CD4-positive, alpha-beta T cell treated with Interleukin-6 at 100 ng/mL for 8 hours (primary cell): ENCODE measurements at places on chromosomes 1 and 21.

- DNase-seq = no peak
Observed at GRCh38 chr1:6104631-6105030, 58.9 kb downstream of the KCNAB2 start.

- DNase-seq = no peak
Observed at GRCh38 chr1:203835476-203835875, 25.9 kb upstream of the SNRPE start.

DNA sequence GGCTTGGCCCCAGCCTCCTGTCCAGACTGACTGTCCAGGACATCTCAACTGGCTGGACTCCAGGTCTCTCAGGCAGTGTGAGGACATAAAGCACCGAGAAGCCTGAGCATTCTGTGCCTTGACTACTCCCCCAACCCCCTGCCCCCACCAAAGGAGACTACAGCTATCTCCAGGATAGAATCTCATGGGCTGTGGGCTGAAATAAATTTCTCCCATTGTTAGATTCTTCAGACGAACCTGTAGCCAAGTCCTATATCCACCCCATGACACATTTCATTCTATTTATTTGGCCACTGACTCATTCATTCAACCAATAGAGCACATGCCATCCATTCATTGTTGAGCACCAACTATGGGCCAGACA is 11.4 kb downstream of the VWA5B1 start:
- DNase-seq = no peak

DNA sequence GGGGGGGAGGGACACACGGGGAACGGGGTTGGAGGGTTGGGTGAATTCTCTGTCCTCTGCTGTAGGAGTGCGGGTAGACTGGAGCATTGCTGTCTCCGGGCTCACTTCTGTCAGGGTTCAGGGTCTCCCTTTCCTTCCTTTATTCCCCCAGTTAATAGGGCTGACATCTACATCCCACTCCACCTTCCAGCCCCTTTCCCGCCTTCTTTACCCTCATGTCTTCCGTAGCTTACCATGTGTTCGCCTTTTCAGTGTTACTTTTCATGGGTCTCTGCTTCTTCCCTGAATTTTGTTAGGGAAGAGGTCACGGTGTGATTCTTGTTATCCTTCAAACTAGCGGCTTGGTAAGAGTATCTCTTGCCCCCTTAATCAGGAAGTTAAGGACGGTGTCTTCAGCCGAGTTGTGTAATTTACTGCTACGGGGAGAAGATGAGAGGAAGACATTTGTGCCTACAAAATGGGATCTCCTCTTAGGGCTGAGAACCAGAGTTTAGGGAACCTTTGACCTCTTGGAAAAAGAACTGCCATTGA is 917 bp downstream of the RAP1A start:
- no peak for DNase-seq

DNA sequence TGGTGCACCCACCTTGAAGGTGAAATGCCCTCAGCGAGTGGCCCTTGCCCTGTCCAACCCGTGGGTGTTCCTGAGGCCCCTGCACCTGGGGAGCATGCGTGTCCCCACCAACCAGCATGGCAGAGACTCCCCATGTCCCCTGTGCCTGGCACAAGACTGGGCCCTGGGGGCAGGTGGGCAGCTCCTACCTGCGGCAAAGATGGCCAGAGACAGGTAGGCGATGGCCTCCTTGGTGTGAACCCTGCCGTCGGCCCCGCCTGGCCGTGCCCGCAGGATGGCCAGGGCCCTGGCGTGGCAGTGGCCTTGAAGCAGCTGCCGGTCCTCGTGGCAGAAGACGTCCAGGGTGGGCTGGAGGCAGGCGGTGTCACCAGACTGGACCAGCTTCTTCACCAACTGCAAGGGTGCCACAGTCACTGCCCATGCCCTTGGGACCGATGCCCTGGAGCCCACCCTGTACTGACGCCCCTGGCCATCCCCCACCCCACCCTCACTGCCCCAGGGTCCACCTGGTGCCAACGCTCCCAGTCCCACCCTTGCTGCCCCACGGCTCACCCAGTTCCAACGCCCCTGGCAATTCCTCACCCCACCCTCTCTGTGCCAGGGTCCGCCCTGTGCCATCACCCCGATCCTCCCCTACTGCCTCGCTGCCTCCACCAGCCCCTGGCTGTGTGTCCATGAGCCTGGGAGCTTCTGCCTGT is 15.7 kb downstream of the TTC34 start:
- DNase-seq = no peak

GRCh38 chr21:44466351-44466954 is 11.1 kb downstream of the LRRC3 start:
- DNase-seq = no peak

DNA sequence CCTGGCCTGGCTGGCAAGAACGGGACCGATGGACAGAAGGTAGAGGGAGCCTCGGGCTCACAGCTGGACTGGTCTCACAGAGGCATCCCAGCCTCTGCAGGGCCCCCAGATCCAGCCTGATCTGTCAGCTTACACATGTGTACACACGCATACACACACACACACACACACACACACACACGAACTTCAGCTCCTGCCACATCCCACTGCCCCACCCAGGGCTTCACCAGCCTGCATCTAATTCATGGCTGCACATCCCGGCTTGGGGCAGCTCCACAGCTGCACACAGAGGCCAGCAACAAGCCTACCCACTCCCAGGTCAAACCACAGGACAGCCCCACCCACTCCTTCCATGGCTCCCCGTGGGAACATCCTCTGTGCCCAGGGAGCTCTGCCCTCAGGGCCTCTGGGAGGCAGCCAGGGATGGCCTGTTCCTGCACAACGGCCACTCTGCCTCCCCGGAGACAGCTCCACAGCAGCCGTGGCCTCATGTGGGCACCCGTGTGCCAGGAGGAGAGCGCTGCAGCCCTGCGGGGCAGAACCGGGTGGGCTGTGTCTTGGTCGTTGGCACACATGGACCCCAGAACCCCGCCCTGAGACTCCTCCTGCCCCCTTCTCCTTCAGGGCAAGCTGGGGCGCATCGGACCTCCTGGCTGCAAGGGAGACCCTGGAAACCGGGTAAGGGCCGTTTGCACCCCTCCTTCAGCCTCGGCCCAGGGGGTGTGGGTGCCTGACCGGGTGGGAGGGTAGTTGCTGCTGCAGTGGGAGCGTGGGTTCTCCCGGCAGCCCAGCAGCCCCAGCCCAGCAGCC is 19.1 kb downstream of the COL6A2 start:
- DNase-seq = no peak

DNA sequence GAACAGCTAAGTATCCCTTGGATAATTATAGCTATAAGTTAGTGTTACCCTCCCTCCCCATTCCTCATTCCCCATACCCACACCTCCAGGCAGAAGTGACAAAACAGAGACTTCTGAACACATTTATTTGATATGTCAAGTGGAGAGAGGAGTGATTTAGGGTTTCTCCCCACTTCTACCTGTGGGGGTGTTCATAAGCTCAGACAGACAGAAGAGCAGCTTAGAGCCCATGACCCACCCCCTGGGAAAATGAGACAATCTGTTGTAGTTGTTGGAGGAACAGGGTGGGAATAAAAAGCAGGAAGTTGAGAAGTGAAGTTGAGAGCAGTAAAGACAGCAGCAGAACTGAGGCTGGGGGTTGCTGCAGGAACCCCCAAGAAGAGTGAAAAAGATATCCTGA is 1.5 kb upstream of the LIX1L start:
- DNase-seq = no peak

DNA sequence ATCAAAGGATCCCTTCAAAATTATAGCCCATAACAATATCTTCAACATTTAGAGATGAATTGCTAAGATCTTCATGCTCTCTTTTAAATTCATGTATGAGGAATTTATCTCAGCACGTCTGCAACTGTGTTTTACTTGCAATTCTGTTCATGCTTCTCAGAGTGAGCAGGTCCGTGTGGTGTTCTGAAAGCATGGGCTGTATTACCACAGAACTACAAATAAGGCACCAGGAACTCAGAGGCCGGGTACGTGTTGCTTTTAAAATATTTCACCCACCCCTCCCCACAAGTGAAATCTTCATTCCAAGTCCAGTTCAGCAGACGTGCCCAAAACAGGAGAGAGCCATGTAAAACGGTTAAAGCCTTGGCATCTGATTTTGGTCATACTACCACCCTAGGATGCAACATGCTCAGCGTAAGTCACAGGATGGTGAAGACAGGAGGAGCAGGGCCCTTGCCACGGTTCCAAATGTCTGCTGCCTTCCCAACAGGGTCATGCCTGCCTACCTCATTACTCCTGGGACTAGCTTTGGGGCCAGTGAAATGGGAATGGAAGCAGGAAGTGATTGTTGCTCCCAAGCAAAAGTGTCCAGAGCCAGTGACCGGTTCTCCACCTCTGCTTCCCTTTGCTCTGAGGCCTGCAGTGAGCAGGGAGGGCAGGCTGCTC is 133.7 kb downstream of the PTPN14 start:
- DNase-seq = no peak

DNA sequence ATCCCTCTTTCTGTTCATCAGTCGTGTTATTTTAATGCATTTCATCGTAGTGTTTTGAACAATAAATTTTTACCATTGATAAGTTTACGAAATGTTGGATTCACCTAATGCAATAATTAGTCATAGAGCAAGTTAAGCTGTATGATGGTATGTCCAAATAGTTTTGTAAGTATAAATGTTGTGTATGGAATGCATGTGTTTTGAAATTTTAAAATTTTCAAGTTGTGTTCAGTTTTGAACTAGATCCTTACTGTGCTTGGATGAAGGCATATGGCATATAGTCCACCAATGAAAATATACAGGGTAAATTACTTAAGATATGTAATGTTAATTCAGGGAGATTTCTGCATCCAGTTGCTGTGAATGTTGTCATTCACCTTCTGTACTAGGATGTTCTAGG is 2.3 kb downstream of the ZMYM4 start:
- DNase-seq = no peak

- DNase-seq = peak; percentile 59
Observed at GRCh38 chr1:92476071-92476631, 10.6 kb downstream of the GFI1 start.

DNA sequence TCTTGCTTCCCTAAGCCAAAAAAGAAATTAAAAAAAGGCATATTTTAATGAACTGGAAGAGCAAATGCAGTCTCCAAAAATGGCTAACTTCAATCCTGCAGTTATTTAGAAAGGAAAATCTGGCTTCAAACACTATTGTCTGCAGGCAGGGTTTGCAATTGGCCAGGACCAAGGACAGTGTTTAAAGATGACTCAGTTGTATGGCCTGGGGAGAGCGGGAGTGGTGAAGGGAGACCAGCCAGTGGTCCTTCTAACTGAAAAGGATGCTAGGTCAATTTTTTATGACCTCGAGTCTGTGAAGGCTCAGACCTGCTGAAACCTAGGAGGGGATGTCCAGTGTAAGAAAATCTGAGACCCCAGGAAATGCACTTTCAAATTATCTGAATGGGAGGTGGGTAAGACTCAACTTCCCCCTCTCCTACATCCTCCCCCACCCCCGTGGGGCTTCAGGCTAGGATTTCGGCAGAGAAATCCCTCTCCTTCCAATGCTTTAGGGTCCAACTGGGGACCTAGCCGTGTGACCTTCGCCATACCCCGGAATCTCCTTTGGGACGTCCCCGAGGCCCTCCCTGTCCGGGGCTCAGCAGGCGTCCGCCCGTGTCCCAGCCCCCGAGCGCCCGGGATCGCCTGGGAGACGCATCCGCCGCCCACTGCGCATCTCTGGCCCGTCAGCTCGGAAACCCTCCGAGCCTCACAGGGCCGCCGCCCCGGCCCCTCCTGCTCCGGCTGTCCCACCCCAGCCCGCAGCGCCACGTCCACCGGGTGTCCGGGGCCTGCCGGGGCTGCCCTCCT is 602 bp upstream of the RIMKLA start:
- DNase-seq = no peak

DNA sequence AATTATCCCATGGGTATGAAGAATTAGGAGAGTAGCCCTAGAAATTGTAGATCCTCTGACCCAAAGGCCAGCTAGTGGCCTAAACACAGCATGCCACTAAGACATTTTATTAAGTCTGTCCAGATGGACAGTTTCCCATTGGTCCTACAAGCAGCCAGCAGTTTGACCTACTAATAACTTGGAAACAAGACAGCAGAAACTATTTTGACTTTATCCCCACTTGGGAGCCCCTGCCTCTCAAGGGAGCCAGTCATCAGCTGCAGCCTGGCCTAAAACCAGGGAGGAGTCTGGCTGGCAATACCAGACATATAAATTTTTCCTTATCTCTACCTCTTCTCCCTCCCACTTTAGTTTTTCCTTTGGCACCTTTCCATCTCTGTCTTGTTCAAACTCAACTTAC is 222.6 kb upstream of the KCTD3 start:
- no peak for DNase-seq

- peak; percentile 23 for DNase-seq
Observed at GRCh38 chr1:20376880-20377494, 86.3 kb downstream of the VWA5B1 start.
